ENCODE measurements at places on chromosomes 1 and 21.

GRCh38 chr1:226496453-226497015 lies 52.0 kb upstream of the STUM start:
- no peak for DNase-seq

DNA sequence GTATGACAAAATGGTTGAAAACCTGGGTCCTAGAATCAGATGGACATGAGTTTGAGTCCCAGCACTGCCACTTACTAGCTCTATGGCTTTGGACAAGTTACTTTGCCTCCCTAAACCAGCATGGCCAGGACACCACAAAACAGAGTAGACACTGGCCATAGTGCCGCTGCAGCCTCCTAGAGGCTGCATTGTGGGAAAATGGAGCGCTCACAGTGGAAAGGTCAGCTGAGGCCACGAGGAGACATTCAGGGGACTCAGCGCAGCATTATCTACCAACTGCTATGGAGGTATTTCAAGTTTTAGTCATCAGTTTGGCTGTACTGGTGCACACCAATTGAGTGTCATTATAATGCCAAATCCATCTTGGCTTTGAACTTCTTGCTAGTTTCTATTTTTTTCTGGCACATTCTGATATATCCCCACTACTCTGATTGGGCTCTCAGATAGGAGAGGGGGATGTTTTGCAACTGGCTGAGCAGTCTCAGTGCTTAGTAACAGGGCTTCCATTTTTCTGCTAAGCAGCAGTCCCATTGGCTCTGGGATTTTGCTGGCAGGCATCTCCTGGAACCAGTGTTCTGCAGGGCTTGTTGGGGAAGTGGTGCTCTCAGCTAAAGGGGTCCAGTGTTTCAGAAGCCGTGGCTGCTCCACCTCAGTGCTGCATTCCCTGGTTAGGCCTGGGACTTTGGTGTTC lies 16.2 kb downstream of the NT5C1A start:
- DNase-seq, result no peak

DNA sequence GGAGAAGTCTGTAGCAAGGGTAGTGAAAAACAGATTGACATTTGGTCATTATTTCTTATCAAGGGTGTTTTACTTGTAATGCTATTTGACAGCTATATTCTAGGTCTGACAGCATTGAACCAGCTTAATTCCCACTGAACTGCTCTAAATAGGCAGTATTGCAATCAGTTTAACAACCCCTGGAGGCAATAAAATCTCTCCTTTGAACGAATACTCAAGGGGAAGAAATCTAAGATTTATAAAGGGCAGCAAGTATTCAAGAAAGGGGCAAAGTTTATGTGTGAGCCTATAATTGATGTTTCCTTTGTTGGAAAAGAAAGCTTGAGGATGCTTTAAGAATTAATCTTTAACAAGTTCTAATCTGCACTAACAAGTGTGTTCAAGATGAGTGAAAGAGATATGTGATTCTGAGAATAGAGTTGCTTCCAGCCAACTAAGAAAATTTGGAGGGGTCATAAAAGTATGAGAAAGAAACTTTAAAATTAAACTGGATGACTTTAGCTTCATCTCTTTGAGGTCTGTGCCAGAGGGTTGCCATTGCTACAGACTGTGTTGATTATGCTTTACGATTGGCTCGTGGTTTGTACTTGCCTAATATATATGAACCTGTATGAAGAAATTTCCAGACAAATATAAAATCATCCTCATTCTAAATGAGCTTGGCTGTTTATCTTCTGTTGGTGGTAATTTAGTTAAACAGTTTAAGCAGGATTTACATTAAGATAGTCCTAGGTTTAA lies 72.5 kb downstream of the ZNF326 start:
- no peak for DNase-seq

- DNase-seq, result peak; percentile 25
Measured at GRCh38 chr1:247111700-247112478, 7.7 kb upstream of the ZNF669 start.

GRCh38 chr1:103142461-103142860 lies 34.1 kb upstream of the COL11A1 start:
- no peak for DNase-seq

DNA sequence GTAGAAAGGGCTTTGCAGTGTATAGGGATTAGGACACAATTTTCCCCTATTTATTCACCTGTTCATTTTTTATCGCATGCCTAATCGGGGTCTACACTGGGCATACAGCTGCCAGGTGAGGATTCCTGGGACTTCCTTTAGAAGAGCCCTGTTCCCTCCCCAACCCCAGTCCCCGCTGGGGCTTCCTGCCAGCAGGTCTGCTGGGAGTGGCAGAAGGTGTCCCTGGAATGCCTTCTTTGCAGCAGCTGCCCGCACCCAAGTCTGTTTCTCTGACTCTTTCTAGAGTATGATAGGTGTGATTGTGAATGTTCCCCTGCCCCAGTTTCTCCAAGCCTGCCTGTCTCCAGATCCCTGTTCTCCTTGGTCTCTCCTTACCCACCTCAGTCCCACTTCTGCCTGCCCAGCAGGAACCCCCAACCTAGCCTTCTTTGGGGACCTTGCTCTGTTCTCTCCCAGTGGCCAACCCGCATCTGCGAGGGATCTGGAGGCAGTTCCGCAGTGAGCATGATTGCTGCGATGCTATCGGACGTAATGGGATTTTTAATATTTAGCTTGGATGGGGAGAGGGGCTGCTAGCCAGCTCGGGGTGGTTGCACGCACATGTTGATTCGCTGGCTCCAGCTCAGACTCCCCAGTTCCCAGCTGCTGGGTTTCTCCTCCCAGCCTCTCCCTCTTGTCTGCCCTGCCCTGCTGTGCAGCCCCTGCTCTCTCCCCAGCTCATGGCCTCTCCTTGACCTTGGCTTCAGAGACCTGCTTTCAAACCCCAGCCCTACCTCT lies 79.8 kb downstream of the EPHB2 start:
- no peak for DNase-seq

All from iris pigment epithelial cell (primary cell).